ENCODE measurements at places on chromosomes 2 and 18.

GRCh38 chr2:201049455-201049854 lies 22.0 kb downstream of the HYCC2 start:
- no peak for DNase-seq

DNA sequence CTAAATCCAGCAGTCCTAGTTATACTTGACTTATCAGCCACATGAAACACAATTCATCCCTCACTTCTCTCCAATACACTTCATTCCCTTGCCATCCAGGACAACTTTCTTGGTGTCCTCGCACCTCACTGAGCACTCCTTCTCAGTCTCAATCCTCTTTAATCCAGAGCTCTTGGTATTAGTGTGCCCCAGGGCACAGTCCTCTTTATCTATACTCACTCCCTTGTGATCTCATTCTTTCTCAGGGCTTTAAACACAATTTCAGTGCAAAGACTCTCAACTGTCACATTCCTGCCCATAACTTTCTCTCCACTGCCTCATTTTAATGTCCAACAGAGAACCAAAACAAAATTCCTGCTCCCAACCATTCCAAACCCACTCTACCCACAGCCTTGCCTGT lies 60.8 kb upstream of the SPOPL start:
- DNase-seq: no peak

DNA sequence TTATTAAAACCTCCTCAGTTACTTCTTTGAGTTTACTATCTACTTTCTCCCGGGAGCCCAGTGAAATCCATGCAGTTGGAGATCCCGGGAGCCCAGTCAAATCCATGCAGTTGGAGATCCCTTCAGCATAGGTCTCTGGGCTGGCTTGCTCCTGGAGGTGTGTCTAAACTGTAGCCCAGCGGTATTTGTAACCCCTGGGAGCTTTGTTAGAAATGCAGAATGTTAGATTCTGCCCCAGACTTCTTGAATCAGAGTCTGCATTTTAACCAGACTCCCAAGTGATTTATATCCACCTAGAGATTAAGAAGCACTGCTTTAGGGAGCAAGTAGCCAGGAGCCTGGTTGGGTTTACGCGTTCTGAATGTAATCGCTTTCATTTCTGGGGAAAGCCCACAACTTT lies 54.5 kb downstream of the ARHGAP28 start:
- no peak for DNase-seq

DNA sequence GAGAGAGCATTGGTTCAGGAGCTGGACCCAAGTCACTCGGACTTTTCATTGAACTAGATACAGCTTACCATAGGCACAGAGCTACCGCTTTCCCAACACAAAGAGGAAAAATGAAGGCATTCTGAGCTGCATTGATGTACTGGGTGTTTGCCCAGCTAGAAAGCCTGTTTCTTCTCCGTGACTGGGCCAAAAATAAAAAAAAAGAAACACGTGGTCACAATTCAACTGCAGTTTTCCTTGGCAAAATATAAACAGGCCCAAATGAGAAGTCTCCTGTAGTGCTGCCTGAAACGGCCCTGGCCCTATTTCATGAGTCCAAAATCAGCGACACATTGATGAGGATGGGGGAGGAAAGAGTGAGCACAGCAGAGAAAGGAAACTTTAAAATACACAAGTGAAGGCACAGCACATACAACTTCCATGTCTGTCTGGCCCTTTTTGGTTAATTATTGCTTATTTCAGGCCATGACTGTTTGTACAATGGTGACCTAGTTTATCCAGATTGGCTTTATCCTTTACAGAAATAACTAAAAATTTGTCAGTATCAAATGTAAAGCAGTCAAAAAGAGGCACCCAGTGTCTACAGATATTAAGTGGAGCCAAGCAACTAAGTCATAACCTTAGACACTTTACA lies 179.7 kb downstream of the ICOS start:
- DNase-seq: no peak

GRCh38 chr18:12048010-12048826 lies 45.4 kb upstream of the ANKRD62 start:
- no peak for DNase-seq

GRCh38 chr2:239454507-239454906 lies 53.7 kb upstream of the HDAC4 start:
- no peak for DNase-seq

DNA sequence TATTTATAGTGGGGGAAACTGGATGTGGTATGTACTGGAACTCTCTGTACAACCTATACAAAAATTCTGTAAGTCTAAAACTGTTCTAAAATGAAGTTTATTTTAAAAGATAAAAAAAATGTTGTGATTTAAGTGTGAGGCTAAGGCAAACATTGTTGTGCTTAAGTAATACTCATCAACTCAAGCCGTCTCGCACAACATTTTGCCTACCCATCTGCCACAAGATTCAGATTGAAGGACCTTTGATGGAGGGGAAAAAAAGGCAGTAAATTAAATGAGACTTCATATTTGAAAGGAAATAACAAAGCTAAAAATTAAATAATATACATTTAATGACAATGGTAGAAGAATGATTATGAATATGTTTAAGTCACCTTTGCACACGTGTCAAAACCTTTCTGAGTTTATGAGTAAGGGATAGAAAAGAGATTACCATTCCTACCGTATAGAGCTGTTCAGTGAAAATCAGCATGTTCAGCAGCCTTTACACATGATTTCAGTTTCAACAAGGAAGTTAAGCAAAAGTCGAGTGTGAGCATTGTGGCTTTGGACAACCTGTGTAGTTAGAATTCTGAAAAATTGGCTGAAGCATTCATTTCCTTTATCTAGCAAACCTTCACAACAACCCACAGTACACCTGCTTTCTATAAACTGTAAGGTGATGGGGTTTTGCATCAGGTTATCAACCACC lies 499.3 kb downstream of the IRS1 start:
- no peak for DNase-seq

GRCh38 chr2:54015798-54016699 lies 45.3 kb upstream of the PSME4 start:
- no peak for DNase-seq

DNA sequence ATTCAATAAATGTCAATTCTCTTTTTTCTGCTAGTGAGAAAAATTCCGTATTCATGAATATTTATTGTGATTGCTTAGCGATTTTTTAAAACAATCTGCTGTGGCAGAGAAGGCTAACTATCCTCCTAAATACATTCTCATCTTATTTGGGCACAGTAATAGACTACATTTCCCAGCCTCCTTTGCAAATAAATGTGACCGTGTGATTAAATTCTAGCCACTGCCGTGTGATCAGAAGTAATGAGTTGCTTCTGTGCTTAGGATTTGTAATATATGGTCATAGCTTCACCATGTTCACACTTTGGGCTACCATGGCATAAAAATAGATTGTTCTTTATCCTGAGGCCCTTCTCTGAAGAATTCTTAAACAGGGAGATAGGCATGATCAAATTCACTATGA lies 179.6 kb downstream of the FAM124B start:
- DNase-seq: no peak

- DNase-seq: no peak
These were observed 217.6 kb upstream of the FIGN start for GRCh38 chr2:163953390-163953907.

GRCh38 chr2:205040323-205040722 lies 495.0 kb downstream of the PARD3B start:
- DNase-seq: no peak

- DNase-seq: no peak
These were observed 62.8 kb upstream of the ATL2 start for GRCh38 chr2:38439863-38440262.

DNA sequence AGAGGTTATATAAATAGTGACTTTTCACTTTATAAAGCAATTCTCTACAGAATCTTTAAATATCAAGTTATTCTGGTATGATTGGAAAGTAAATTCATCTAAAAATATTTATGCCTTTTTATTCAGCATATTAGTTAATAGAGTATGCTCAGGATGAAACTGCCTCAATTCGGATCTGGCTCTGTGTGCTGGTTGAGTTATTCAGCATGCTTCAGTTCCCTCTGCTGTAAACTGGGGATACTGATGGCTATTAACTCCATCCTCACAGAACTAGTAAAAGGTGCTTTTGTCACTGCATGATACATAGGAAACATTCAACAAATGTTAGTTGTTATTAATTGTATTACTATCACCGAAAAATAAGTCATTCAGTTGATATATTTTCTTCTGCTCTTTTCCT lies 250.3 kb downstream of the NRXN1 start:
- DNase-seq: no peak

DNA sequence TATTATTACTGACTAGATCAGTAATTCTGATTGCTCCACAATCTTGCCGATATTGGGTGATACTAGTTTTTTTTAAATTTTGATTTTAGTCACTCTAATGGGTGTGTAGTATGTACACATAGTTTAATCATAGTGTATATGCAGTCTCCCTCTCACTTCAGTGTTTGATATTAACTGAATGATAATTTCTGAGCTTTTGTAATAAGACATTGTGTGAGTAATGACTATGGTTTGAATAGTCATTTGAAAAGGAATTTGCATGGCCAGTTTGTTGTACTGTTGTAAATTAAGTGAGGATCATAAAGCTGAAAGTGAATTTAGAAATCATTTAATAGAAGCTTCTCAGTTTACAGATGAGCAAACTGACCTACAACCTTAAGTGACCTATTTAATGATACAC lies 33.4 kb downstream of the USP14 start:
- no peak for DNase-seq

- no peak for DNase-seq
These were observed 222.7 kb upstream of the EPAS1 start for GRCh38 chr2:46074501-46074900.
